ENCODE measurements at places on chromosomes 11 and 22.

GRCh38 chr22:21640810-21641209 is 1.3 kb upstream of the SDF2L1 start:
- DNase-seq, result no peak

DNA sequence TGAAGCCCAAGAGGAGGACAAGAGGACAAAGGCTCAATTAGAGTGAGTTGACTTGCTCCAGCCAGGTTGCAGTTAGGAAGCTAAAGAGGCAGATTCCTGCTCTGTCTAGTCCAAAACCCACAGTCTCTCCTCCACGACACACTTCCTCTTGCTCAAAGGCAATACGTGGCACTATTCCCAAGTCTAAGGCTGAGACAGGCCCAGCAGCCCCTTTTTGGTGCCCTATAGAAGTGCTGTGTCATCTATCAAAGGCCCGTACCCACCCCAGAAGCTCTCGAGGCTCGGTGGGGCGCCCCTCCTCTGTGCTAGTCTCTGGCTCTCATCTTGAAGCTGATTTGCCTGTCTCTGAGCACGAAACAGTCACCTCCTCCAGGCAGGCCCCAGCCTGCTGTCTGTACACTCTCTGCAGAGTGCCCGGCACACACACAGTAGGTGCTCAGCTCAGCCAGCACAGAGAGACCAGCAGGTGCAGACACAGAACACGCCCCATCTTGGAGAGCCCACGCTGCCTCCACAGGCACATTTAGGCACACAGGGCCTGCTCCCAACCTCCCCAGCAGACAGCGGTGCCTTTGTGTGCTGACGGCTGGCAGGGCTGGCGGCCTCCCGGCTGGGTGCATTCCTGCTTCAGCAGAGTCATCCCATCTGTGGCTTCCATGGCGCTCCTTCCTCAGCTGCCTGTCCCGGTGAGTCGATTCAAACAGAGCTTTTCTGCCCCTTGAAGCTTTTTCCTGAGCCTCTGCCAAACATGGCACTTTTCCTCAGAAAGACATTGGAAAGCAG is 52.8 kb downstream of the MYH9 start:
- DNase-seq, result no peak

DNA sequence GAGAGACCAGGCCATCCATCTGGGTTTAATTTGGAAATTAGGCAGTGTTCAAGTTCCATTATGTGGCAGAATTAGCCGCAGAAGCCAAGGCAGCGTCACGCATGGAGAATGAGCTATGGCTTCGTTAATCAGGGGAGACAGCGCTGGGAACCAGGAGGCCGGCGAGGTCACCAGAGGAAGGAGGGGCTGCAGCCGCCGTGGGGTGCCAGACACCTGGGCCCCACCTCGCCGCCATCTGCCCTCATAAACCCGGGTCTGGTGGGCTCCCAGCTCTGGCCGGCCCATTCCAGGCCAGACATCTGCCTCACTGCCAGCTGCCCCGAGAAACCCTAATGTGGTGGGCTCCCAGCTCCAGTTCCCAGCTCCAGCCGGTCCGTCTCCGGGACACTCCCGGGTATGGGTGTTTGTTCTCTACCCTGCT is 676.9 kb downstream of the BRD1 start:
- no peak for DNase-seq

DNA sequence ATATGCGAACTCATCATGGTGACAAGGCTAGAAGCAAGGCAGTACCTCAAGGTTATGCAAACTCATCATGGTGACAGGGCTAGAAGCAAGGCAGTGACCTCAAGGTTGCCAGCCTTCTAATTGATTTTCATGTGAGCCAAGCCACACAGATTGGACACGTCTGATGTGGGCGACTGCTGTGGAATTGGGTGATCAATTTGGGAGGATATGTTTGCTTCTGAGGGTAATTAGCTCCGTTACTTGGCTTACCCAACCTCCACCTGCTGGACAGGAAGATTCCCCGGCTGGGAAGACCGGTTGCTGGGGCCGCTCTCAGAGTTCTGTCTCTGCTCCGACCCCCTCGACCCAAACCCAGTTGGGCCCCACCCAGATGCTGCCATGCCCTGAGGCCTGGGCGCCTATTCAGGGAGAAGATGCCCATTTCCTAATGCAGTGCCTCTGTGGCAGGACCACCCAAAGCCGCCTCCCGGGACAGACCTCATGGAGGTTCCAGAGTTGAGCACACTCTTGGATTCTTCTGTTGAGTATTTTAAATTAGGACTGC is 69.9 kb upstream of the SHANK2 start:
- no peak for DNase-seq

DNA sequence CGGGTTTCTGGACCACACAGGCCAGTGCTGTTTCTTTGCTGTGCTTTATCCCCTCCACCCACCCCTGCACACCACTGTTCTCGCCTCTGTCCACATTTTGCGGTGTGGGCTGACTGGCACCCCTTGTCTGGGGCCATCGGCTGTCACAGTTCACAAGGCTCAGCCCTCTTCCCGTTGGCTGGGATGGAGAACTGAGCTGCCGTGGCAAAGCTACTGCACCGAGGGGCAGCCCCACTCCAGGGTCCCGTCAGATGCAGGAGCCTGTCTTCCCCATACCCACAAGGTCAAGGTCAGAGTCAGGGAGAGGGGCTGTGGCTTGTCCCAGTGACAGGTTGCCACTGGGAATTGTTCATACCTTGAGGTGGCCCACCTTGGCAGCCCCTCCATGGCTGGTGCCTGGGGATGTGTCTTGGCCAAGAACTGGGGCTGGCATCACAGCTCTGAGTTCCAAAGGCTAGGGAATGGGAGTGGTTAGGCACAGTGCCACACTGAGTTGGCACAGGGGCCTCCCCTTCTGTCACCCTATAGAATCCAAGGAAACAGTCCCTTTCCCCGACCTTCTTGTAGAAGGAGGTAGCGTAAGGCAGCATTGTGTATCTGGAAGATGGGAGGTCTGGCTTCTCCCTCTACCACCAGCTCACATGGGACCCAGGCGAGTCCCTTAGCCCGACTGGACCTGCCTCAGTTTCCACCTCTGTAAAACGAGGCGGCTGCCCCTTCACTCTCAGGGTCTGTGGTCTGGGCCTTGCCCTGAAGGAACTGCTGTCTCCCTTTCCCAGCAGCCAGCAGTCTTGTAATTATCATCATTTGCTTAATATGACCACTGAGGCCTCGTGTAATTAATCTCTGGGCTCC is 3.4 kb downstream of the GRK2 start:
- DNase-seq, result no peak

- no peak for DNase-seq
Observed at GRCh38 chr11:5293028-5293427, 8.7 kb downstream of the OR51B4 start.

DNA sequence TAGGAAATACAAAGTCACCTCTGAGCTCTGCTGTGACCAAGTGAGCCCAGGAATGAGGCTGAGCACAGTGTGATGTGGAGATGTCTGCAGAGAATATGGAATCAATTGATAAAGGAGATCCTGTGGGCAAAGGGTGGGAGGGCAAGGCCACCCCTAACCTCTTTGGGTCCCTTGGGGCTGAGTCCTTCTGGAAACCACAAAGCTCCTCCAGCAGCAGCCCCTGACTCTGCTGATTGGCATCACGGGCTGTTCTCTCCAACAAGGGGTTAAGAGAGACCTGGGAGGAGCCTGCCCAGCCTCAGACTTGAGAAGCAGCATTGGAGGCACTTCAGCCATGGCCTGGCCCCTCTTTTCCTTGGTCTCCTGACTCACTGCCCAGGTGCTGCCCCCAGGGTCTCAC is 49.7 kb downstream of the GGTLC2 start:
- DNase-seq, result no peak

DNA sequence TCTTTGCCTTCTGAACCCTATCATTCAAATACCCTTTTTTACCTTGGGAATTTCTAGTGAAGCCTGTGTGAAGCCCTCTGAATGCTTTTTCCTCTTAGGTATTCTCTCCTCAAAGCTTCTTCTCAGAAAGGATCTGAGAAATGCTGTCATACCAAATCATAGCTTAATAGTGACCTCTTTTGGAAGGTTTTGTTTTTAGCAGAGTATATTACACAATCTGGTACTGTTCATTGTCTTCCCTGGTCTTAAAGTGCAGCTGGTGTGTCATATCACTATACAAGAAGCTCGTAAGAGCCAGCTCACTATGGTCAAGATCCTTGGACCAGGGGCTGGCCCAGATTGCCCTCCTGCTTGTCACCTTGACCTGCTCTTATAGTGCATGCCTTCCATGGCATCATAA is 204.4 kb upstream of the ANO5 start:
- DNase-seq, result no peak

GRCh38 chr11:125082611-125083311 is 19.7 kb downstream of the SLC37A2 start:
- peak; percentile 13 for DNase-seq
